ENCODE measurements at places on chromosomes 2 and 18.

- DNase-seq: no peak
Observed at GRCh38 chr2:27369471-27370025, 590 bp downstream of the EIF2B4 start.

DNA sequence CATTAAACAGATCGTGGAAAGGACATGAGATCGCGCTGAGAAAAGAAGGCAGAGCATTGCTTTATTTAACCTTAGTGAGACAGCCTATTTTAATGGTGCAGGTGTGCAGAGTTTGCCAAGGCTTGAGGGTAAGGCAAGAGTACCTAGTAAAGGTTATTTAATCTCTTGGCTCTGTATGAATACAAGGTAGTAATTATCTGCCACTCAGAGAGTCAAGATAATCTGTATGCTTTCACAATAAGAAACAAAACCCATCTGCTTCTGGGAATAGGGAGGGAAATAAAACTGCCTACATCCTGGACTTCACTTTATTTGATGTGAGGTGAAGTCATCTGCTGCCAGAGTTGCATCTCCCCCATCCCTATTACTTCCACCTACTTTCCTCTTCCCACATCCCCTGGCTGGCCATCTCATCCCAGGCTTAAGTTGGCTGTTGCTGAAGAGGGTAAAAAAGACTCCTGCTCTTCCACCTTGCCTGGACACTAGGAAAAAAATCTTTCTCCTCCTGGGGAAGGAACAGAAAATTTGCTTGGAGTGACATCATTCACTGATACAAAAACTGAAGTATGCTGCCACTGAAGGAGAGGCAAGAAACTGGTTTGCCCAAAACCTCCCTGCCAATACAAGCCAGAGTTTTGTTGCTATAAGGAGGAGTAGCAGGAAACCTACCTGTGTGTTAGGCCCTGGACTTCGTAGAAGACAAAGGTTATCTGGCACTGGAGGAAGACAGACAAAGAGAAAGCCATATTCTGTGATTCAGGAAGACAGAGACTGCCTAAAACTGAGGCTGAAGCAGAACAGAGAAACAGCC lies 35.8 kb upstream of the ARHGAP25 start:
- DNase-seq: no peak

GRCh38 chr18:37304012-37304680 lies 261.5 kb downstream of the CELF4 start:
- no peak for DNase-seq

DNA sequence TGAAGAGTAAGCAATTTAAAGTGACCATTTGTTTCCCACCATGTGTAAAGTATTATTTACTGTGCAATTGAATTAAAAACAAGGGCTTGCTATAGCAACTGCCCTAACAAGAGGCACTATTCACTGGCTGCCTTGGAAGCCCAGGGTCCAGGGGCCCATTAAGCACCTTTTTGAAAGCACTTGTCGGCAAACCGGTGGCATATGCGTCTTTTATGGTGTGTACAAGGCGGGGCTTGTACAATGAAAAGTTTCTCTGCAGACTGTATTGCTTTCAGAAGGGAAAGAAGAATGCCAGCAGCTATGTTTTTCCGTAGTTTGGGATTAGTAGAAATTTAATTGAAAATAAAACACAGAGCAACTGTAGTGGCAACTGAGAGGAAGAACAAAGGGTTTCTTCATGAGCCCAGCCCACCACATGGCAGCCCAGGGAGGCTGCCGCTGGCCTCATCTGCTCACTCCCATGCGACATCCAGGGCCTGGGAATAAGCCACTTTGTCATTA lies 279.5 kb upstream of the PARD3B start:
- no peak for DNase-seq

DNA sequence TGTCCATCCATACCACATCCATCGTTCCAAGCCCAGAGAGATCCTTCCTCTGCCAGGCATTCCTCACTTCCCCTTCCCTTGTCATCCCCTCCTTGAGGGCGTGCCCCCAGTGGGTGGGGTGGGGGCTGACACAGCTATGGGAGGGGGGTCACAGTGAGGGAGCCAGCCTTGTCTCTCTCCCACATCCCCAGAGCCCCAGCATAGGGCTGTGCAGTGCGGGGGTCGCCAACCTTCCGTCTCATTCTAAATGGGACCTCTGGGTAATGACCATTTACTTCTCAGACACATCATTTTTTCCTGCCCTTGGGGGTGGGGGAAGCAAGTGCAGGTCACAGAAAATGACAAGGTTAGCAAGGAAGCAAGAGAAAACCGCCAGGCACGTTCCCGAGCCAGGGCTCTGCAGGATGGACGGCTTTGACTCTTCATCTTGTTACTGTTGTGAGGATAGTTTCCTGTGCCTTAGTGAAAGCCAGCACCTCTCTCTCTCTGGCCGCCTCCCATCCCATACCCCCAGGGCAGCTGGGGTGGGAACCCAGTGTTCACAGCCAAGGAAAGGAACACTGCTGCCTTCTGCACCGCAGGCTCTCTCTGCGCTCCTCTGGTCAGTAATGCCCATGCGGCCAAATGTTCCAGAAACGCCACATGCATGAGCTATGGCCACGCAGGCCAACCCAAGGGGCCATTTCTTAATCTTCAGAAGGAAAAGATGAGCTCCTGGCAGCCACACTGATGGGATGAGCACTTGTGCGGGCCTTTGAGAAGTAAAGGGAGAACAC lies 22.7 kb upstream of the OTOS start:
- no peak for DNase-seq

DNA sequence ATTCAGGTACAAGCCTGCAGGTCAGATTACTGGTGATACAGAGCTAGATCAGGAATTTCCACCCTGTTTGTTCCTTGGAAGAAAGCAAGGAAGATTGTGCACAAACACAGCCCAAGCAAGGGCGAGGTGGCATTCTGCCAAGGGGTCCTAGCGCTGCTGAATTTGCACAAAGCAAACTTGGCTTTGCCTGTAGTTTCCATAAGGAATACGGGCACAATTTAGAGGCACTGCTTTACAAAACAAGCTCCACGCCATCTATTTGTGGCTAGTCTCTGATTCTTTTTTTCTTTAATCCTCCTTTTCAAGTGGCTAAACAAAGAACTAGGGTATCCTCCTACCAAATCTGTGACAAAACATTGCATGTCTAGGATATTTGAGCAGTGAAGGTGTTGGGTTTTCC lies 195.5 kb upstream of the ACVR2A start:
- no peak for DNase-seq

All from BJ (cell line).